ENCODE measurements at places on chromosomes 5 and 9.
A peak's percentile ranks its signal among the peaks of the same experiment; 100 is the strongest.

DNA sequence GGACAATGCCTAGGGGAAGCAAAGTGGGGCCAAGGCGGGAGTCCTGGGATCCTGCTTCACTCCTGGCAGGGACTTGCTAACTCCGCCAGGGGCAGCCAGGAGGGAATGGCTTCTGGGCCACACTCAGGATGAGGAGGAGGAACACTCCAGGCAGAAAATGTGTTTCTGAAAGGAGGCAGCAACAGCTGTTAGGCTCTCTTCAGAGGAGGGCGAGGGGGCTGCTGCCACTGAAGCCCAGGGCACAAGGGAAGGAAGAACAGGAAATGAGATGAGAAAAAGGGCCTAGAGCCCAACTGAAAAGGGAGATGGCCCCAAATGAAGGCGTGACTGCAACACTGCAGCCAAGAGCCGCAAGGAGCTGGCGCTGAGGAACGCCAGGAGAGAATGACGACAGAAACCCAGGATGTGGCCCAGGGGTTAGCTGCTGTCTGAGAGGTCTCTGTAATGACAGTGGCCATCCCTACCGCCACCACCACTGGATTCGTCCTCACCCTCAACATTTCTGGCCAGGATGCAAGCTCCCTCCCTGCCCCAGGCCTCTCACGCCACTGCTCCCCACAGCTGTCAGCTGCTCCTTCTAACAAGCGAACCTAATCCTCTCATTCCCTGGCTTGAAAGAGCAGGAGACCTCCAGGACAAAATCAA lies 15.8 kb downstream of the PSMB7 start:
- DNase-seq = no peak

GRCh38 chr5:1105350-1106265 lies 6.3 kb downstream of the SLC12A7 start:
- DNase-seq = peak; percentile 77

GRCh38 chr9:99592834-99593574 lies 228.7 kb upstream of the NR4A3 start:
- DNase-seq = no peak

GRCh38 chr5:51495672-51496071 lies 112.4 kb downstream of the ISL1 start:
- no peak for DNase-seq

GRCh38 chr5:110790673-110791072 lies 51.9 kb downstream of the SLC25A46 start:
- no peak for DNase-seq

DNA sequence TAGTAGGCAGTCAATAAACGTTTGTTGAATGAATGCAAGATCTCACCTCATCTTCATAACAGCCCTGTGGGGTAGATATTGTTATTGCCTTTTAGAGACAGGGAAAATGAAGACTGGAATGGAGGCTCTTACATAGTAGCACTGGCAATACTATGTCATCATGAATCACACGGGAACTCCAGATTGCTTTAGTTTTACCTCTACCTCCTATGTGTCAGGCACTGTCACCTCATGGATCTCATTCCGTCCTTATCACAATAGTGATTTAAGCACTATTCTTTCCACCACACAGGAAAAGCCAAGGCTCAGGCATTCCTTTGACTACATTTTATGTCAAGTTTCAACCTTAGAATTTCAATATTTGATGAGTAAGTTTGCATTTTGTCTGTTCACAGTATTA lies 2.9 kb upstream of the EPB41L4B start:
- no peak for DNase-seq

DNA sequence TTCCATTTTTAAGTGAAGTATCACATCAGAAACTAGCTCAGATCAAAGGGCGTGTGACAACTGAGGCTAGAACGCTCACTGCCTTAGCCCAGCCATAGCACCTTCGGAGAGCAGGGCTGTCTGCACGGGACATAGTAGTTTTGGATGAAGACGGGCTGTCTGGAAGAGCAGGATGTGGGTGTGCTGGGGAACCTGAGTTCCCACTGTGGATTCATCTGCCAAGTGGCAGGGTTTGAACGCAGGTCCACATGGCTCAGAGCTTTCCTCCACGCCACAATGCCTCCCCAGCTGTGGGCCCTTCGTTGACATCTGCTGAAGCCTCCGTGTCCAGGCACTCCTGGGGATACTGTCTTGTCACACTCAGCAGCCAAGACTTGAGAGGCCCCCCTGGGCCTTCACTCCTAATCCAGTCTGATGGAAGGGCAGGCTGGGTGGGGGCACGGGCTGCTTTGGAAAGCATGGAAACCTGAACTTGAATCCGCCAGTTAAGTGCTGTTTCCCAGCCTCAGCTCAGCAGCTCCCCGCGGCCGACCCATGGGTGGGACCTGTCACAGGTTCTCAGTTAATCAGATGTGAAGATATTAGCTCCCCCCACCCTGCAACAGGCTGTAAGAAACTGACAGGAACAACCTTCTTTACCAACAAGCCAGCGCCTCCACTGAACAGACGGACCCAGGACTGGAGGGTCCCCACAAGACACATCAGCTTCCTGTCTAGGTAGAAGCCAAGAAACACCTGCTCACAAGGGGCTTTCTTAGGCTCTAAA lies 228.1 kb downstream of the FANCC start:
- DNase-seq = peak; percentile 70

DNA sequence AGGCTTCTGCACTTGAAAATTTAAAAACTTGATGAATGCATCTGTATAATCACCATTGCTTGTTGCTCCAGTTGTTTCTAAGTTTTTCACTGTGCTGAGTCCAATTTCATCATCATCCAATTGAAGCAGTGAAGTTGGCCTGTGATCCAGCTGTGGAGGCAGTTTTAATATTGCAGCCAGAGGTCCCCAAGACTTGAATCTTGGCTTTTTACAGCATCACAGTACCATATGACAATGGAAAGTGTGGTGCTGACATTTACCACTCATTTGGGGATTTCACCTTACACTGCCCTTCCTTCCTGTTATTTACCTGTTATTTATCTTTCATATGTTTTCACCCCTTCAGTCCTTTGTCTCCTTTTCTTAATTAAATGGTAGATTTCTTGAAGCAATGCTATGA lies 76.2 kb upstream of the SPIN1 start:
- DNase-seq = no peak

DNA sequence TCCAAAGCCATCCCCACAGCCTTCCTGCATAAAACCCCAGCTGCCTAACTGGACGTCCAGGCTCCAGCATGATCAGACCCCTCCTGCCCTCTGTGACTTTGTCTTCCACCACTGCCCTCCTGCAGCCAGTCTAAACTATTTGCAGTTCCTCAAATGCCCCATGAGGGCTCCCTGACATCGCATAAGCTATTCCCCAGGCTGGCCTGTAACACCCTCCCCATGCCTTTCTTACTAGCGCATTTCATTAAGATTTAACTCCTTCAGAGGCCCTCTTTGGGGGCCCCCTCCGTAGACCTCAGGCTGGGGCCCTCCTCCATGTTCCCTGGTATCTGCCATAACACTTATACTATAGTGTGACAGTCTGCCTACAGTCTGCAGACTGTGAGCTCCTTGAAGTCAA lies 15.5 kb upstream of the SMIM23 start:
- DNase-seq = no peak

GRCh38 chr9:13786131-13786530 lies 506.6 kb upstream of the MPDZ start:
- DNase-seq = no peak

All from Jurkat, Clone E6-1 (cell line).